ENCODE measurements at places on chromosomes 12 and 14.

DNA sequence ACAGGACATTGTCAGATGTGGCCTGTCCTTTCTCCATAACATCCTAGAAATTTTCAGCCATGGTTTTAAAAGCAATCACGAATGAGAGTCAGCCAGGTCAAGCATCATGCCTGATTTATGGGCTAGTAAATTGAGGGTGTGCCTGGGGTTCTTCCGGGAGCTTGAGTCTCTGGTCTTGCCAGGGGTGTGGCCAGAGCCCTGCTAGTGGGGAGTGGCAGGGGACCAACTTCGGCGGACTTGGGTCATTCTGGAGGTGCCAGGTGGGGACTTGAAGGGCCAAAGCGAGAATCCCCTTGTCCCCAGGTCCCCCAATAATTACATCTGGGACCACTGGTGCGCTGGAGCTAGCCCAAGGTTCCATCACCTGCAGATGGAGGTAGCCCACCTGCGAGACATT is 5.7 kb downstream of the OTUB2 start:
- no peak for DNase-seq

DNA sequence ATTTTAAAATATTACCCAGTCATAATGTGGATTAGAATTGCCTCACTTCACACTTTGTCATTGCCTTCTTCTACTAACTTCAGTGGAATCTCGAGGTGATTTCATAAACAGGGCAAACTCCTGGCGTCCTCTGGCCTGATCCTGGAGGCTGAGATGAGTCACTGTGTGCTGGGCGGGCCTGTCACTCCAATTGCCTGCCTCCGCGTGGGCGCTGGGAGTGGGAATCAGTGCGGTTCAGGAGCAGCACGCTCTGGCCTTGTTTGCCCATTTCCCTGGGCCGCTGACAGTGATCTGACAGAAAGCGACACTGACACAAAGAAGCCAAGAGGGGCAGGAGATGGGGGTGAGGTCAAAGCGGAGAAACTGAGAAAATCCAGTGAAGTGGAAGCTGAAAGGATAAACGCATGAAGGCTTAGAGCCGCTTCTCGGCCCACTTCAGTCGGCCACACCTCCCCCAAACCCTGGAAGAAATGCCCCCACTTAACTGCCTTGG is 29.7 kb downstream of the LGR5 start:
- no peak for DNase-seq

DNA sequence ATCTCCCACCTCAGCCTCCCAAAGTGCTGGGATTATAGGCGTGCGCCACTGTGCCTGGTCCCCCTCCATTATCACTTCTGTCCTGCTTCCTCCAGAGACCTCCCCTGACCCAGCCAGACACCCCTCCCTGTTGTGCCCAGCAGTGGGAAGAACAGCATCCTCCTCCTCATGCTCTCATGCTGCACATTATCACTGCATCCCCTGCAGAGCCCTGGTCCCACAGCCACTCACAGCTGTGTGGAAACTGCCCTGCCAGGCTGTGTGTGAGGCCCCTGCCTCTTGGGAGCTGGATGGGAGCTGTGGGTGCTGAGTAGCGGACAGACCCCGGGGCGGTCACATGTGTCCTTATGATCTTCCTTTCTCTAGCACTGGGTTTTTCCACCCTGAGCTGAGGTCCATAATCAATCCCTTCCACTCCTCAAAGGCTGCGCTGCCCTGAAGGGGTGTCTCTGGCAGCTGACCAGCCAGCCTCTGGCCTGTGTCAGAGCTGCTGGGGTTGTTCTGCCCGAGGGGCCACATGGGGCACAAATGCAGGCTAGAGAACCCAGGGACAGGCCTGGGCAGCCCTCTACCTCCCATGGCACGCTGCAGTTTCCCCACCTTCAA is 9.2 kb downstream of the HIP1R start:
- no peak for DNase-seq

- no peak for DNase-seq
Observed at GRCh38 chr12:3933074-3933818, 60.0 kb upstream of the PARP11 start.

GRCh38 chr12:108332791-108333382 is 6.2 kb downstream of the CMKLR1 start:
- DNase-seq: no peak

DNA sequence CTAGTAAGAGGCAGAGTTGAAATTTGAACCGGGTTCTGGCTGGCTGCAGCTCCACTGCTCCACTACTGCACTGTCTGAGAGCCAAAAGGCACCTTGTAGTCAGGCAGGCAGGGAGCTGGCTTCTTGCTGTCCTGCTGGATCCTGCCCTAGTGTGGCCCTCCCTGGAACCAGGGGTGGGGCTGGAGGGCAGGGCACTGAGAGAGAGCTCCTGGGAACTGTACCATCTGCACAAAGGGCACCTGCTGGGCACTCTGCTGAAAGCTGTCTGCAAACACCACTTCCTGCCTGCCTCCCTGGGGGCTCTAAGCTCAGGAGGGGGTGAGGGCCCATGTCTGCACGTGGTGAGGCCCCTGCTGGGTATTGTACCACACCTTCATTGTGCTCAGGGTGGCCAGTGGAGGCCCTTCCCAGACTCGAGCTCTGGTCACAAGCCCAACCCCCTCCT is 19.0 kb upstream of the TCL1B start:
- peak; percentile 78 for DNase-seq

GRCh38 chr12:101086490-101087135 is 123.4 kb downstream of the SLC5A8 start:
- DNase-seq: no peak

DNA sequence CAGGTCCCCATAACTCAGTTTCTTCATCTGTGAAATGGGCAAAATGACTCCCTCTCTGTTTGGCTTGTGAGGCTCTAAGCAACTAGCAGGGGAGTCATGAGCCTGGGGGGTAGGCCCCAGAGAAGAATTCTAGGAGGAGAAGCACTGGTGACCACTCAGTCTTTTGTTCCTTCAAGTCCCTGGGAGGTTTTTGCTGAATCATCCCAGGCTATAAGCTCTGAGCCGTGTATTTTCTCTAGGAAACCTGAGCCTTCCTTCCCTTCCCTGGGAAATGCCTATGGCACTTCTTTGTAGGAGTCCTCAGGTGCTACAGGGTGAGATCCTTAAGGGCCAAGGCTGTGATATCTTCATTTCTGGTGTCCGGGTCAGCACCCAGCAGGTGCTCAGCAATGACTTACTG is 4.5 kb downstream of the RPH3A start:
- no peak for DNase-seq

GRCh38 chr14:33655421-33655820 is 295.5 kb downstream of the EGLN3 start:
- no peak for DNase-seq

DNA sequence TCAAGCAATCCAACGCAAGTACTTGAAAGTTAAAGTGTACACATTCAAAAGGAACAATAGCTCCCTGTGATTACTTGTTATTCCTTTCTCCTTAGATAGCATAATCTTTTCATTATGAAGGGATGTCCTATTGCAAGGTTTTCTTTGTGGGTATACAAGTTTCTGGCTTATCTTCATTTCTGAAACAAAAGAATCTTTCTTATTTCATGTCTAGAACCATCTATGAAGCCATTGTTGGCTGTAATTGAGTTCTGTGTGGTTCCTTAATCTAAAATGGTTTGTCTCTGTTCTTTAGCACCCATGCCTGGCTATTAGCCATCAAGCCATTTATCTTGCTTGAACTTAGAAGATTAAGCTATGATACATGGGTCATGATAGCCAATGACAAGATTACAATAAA is 95.0 kb downstream of the VEZT start:
- DNase-seq: no peak
